GF-D8 (cell line): ENCODE measurements at places on chromosomes 4 and X.

- DNase-seq, result no peak
Observed at GRCh38 chrX:102712216-102712966, at the start of gene GPRASP2. TSS of gene GPRASP2 (plus strand) at chrX:102712448. CDS start at chrX:102714870, 2,422 bp downstream.

GRCh38 chrX:112687189-112687691 lies 7.5 kb upstream of the LHFPL1 start:
- DNase-seq, result no peak

DNA sequence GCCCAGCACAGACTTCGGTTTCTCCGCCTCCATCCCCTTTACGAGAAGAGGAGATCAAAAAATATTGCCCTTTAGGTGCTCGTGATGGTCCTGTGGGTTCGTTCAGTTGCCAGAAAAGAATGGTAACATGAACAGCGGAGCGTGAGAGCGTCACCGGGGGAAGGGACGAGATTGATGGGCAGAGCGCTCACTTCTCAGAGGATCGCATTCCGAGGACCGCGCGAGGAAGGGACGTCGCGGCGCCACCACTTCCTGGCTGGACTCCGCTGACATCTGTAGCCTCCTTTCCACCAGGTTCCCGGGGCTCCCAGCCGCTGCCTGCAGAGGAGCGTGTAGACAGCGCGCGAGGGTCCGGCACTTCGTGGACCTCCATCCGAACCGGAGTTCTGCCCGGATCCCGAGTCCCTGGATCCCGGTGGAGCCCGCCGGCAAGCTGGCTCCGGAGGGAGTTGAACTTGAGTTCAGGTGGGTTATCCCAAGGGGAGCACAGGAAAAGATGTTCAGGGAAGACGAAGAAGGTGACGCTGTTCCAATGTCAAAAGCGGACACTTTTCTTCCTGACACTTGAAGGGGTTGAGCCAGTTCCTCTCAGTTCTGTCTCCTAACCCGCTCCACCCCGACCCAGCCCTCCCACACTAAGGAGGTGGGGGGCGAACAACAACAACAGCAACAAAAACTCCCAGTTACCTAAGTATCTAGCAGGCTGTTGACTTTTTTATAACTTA lies 484 bp downstream of the GALNTL6 start:
- no peak for DNase-seq

GRCh38 chr4:104424989-104425388 lies 69.7 kb downstream of the CXXC4 start:
- DNase-seq, result no peak

DNA sequence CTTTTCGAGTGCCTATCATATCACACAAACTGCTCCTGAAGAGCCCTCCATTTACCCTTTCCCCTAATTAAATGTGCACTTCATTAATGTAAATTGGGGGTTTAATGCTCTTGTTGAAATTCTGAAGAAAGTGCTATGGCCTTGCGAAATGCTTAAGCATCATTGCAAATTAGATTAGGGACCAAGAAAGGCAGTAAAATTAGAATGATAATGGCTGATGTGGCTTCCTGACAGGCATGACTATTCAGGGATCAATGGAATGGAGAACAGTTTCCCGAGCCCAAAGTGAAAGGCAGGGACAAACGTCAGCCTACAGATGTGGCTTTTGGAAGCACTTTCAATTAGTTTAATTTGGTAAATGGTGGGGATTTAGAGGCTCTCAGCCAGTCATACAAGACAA lies 120.1 kb downstream of the NKX6-1 start:
- DNase-seq, result no peak

DNA sequence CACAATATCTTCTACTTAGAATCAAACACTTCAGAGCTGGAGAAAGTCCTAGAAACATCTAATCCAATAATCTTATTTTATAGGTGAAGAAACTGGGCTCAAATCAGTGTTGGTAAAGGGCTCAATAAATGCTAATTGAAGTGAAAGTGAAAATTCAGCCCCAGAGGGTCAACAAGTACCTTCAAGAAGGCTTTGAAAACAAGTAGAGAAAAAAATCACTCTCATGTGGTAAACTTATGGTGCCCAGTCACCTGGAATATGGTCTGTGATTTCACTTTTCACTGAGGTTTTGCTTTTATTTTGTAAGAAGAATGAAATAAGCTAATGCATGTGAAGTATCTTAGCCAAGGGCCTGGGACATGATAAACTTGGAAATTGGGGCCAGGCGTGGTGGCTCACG lies 29.1 kb upstream of the EIF4E start:
- DNase-seq, result no peak

DNA sequence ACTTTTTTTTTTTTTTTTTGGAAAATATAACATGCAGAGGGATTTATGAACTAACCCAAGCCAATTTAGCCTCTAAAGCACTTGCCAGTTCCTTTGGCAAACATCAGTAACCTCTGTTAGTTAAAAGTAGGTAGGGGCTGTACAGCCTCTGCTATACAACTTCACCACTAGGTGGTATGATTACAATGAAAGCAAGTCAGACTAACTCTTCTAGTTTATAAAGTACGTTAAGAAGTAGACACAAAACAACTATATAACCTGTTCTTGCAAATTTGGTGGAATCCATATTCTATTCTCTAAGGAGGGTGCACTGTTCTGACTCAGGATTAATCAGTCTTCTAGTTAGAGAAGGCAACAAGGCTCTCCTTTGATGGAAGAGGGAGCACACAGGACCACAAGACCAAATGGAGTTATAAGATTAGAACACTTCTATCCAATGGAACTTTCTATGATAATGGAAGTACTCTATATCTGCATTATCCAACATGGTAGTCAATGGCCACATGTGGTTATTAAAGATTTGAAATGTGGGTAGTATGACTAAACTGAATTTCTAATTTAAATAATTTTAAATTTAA lies 12.8 kb downstream of the AIMP1 start:
- no peak for DNase-seq

- no peak for DNase-seq
Observed at GRCh38 chr4:158824425-158825274, 55.8 kb downstream of the FNIP2 start.

DNA sequence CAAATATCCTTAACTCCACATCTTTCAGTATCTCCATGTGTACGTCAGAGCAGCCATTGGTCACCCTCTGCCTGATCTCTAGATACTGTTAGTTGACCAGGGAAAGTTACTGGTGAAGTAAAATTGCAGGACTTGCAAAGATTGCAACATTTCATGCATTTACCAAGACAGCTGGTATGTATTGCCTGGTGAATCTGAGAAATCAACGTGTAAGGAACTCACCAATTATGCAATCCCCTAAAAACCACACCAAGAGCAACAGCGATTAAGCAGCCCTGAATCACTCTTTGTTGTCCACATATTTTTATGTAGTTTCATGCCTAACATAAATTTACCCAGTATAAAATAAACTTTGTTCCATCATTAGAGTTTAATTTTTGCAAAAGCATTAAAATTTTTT lies 271.2 kb downstream of the NLGN4X start:
- DNase-seq, result no peak

DNA sequence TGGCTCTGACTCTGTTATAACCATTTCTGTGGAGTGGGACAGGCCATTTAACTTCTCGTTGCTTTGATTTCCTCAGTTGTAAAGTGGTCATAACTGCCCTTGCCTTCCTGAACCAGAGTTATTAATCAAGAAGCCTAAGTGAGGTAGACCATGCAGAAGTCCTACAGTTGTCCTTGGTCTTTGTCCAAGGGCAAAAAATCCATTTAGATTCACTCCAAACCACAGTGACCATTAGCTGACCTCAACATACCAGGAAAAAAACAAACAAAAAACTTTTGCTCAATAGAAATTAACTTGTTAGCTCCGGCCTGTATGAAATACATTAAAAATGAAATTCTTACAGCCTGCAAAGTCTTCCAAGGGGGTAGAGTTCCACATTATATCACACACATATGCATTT lies 52.7 kb downstream of the TBC1D9 start:
- DNase-seq, result no peak

GRCh38 chrX:42384956-42385355 lies 393.0 kb downstream of the PPP1R2C start:
- DNase-seq, result no peak

DNA sequence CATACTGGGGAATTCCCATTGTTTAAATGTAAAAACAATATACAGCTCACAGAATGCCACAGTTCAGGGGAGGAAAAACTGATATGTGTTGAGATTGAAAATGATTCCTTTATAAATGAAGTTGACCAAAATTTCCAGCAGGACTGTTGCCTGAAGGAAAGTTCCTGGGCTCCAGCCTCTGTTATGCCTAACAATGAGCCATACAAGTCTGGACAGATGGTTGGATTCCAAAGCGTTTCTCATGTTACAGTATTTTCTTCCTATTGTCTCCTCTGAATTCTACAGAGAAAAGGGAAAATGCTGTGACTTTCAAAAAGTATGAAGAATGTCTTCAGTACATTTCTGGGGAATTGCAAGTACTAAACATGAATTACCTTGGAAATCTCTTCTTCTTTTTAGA lies 73.3 kb downstream of the ALPK1 start:
- DNase-seq, result no peak

DNA sequence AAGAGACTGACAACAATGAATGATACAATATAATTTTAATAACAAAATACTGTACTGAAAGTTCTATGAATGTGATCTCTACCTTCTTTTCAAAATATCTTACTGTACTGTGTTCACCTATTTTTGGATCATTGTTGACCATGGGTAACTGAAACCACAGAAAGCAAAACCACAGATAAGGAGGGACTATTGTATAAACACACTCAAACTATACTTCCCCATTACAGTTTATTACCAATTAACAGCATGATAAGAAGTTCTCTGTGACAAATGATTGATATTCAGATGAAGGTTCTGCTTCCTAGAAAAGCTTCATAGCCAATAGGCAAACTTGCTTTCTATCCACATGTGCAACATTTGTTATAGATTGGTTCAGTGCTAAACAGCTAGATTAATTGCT lies 50.1 kb downstream of the GABRG1 start:
- no peak for DNase-seq

GRCh38 chrX:54776061-54776460 lies 22.0 kb downstream of the ITIH6 start:
- DNase-seq, result no peak

GRCh38 chr4:54440394-54441136 lies 211.5 kb downstream of the PDGFRA start:
- DNase-seq, result peak; percentile 4

GRCh38 chr4:139978692-139979091 lies 175.3 kb downstream of the MAML3 start:
- DNase-seq, result peak; percentile 25

DNA sequence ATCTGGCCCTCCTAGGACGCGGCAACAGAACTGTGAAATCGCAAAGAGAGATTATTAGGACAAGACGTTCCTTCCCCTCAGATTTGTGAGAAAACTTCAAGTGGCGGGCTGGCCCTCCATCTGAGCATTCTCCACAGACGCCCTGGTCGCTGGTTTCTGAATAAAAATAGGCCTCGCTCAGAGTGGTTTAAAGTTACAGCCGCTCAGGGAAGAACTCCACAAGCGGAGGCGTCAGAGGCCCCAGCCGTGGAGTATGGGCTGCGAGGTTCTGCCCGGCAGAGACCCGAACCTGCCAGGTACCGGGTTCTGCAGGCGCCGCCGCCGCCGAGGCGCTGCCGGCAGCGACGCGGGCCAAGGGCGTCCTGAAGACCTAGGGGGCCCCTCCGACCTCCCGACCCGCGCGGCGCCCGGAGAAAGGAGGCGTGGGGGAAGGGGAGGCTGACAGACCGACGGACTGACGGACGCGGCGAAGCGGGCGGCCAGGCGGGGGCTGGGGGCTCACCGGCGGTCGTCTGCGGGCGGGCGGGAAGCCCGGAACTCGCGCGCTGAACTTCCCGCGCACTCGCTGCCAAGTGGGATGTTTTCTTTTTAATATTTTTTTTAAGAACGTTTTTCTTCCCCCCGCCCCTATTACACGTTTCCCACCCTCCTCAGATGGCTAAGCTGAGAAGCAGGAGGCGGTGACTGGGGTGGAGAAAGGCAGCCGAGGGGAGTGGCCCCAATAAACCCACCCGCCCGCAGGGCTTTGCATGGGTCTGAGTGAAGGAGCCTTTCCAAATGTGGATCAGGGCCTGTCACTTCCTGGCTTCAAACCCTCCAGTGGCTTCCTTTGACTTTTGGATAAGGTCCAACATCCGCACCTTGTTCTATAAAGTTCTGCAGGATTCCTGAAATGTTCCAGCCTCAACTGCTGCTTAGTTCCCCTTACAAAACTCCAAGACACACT lies at the start of gene PABPC4L:
Gene PABPC4L, minus strand, starts transcription at position 574 of the 946 bp plus-strand sequence. CDS start 770 bp downstream, outside the sequence.
- no peak for DNase-seq

- DNase-seq, result no peak
Observed at GRCh38 chrX:102546828-102547493, 30.4 kb upstream of the TMSB15A start.

DNA sequence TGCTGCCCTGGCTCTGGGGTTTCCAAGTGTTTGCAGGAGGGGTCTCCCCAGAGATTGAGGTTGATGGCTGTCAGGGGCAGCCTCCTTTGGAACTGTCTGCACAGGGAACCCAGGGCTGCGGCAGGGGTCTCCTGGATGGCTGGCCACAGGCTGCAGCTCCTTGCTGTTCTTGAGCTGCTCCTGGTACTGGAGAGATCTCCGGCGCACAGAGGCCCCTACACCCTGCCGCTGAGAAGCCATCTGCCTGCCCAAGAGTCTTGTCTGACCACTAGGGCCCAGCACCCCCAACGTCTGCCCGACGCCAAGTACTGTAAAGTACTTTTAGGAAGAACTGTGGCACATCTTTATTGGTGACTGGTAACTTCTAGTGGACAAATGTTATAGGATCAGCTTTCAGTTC lies 13.5 kb downstream of the STIM2 start:
- DNase-seq, result no peak

- DNase-seq, result no peak
Observed at GRCh38 chr4:21452931-21453330, 495.6 kb downstream of the KCNIP4 start.

DNA sequence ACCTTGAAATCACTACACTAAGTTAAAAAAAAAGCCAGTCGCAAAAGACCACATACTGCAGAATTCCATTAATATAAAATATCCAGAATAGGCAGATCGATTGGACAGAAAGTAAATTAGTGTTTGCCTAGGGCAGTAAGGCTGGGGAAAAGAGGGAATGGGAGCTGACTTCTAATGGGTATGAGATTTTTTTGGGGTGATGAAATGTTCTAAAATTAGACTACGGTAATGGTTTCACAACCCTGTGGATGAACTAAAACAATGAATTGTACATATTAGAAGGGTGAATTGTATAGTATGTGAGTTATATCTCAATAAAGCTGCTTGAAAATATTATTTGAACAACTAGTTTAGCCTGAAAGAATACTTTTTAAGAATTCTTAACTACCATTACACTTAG lies 6.7 kb upstream of the GPRIN3 start:
- no peak for DNase-seq

DNA sequence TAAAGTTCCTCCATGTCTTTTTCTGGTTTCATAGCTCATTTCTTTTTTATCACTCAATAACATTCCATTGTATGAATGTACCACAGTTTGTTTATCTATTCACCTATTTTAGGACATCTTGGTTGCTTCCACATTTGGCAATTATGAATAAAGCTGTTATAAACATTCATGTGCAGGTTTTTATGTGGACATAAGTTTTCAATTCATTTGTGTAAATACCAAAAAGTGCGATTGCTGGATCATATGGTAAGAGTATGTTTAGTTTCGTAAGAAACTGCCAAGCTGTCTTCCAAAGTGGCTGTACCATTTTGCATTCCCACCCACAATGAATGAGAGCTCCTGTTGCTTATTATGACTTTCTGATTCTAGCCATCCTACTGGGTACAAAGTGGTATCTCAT lies 36.3 kb upstream of the ZFX start:
- DNase-seq, result no peak

- DNase-seq, result no peak
Observed at GRCh38 chr4:24565054-24565453, 19.3 kb downstream of the DHX15 start.
